ENCODE measurements at places on chromosomes 12 and 14.
A peak's percentile ranks its signal among the peaks of the same experiment; 100 is the strongest.

- no peaks in the 10 kb centered on the region for H3K27me3 ChIP-seq
- no peak overlapping the region for H3K4me3 ChIP-seq
- DNase-seq: no peak
- H3K27ac ChIP-seq: peak overlapping the region; percentile 78
Observed at GRCh38 chr14:76924371-76925096, 98.3 kb downstream of the LRRC74A start.

- DNase-seq: peak; percentile 66
- H3K27me3 ChIP-seq: no peaks in the 10 kb centered on the region
- H3K4me1 ChIP-seq: peaks cover 80% of the 10 kb centered on the region
- peak overlapping the region; percentile 71 for H3K27ac ChIP-seq
- H3K4me3 ChIP-seq: peak overlapping the region; percentile 22
- H3K36me3 ChIP-seq: peaks cover 2% of the 10 kb centered on the region
Observed at GRCh38 chr14:99562856-99563748, 40.9 kb downstream of the CCDC85C start.

DNA sequence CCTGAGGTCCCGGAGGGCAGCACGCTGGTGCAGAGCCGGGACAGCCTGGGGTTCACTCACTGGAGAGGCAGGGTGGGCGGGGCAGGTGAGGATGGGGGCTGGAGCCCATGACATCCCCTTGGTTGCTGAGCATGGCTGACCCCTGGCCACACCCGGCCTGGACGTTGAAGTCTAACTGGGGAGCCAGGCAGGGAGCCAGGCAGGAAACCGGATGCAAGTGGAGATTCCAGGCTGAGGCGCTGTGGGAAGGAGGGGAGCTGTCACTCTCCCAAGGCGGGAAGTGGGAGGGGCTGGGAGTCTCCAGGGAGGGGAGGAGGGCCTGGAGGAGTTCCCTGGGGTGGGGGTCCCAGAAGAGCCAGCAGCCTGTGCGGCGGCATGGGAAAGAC, 7.7 kb upstream of the INF2 start:
- H3K36me3 ChIP-seq: no peaks in the 10 kb centered on the region
- peak overlapping the region; percentile 93 for H3K27ac ChIP-seq
- peak; percentile 71 for DNase-seq

- DNase-seq: no peak
- H3K4me1 ChIP-seq: peaks cover 27% of the 10 kb centered on the region
- no peak overlapping the region for H3K4me3 ChIP-seq
Observed at GRCh38 chr12:11701433-11701832, 52.0 kb downstream of the ETV6 start.

DNA sequence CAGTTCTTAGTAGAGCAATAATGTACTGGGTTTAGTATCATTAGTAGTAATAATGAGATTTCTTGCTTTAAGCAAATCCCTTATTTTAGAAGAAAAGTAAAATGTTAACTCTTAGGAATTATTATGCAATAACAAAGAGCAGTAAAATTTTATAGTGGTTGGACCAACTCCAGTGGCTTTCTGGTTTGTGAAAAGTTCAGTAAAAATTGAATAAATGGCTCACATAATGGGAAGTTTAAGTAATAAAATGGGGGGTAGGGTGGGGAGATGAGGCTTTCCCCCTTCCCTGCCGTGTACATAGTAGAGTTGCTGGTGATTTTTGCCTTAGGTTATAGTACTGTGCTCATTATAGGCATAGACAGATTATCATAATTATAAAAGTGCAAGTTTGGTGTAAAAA, 250.5 kb upstream of the ATP2B1 start:
- H3K4me1 ChIP-seq: peaks cover 7% of the 10 kb centered on the region
- H3K4me3 ChIP-seq: no peak overlapping the region
- H3K36me3 ChIP-seq: no peaks in the 10 kb centered on the region
- DNase-seq: no peak
- no peak overlapping the region for H3K27ac ChIP-seq

DNA sequence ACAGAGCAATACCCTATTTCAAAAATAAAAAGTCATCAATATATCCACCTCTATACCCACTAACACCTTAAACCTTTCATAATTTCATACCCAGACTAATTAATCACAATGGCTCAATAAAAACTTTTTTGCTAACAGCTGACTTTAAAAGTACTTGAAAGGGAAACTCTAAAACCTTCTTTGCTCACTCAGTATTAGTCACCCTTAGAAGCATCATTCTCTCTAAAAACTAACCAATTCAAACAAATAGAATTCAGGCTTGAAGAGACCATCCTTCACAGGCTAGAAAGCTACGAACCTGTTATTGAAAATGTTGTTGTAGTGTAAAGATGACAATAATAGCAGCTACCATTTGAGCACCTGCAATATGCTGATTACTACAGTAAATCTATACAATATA, 37.2 kb downstream of the HECTD1 start:
- H3K27ac ChIP-seq: no peak overlapping the region
- H3K27me3 ChIP-seq: no peaks in the 10 kb centered on the region
- H3K4me1 ChIP-seq: no peaks in the 10 kb centered on the region
- DNase-seq: no peak

- no peaks in the 10 kb centered on the region for H3K27me3 ChIP-seq
- peaks cover 42% of the 10 kb centered on the region for H3K36me3 ChIP-seq
- no peak overlapping the region for H3K27ac ChIP-seq
- no peak for DNase-seq
- H3K4me1 ChIP-seq: peaks cover 11% of the 10 kb centered on the region
Observed at GRCh38 chr14:75969891-75970290, 11.9 kb downstream of the TGFB3 start.

GRCh38 chr14:103825101-103825500, 22.3 kb downstream of the PPP1R13B start:
- H3K27ac ChIP-seq: peak overlapping the region; percentile 71
- H3K4me3 ChIP-seq: no peak overlapping the region

- H3K27me3 ChIP-seq: peaks cover 3% of the 10 kb centered on the region
- no peak overlapping the region for H3K27ac ChIP-seq
- H3K4me3 ChIP-seq: no peak overlapping the region
- no peak for DNase-seq
- peaks cover 5% of the 10 kb centered on the region for H3K4me1 ChIP-seq
Observed at GRCh38 chr12:4111010-4111409, 162.6 kb upstream of the CCND2 start.

- no peak overlapping the region for H3K27ac ChIP-seq
- no peaks in the 10 kb centered on the region for H3K36me3 ChIP-seq
- H3K4me3 ChIP-seq: no peak overlapping the region
- peaks cover 15% of the 10 kb centered on the region for H3K4me1 ChIP-seq
- DNase-seq: no peak
- no peaks in the 10 kb centered on the region for H3K27me3 ChIP-seq
Observed at GRCh38 chr12:105321125-105321524, 9.4 kb upstream of the C12orf75 start.

Data from mesothelial cell of epicardium (in vitro differentiated cells).